Epithelial cell of proximal tubule (primary cell): ENCODE measurements at places on chromosomes 4 and X. TPM values are rescaled to one million over a fixed set of nuclear protein-coding genes. Genes with fewer than 3 reads are reported as not detected.
A peak's percentile ranks its signal among the peaks of the same experiment; 100 is the strongest.

- DNase-seq = no peak
These were observed 19.1 kb downstream of the WDR17 start for GRCh38 chr4:176084769-176085168.

GRCh38 chr4:163415668-163416067 lies 57.9 kb downstream of the TKTL2 start:
- no peak for DNase-seq

- peak; percentile 68 for DNase-seq
These were observed 72.4 kb downstream of the ANKRD50 start for GRCh38 chr4:124640022-124640730.

GRCh38 chr4:25098964-25099891 lies 61.0 kb downstream of the SEPSECS start:
- DNase-seq = no peak

Gene TXK
- total RNA-seq = 1.3 and 2.0 TPM in 2 replicates

Gene RNF212
- total RNA-seq = 3.5 and 8.1 TPM in 2 replicates
